ENCODE measurements at places on chromosomes 16 and 17. TPM values are rescaled to one million over a fixed set of nuclear protein-coding genes. Genes with fewer than 3 reads are reported as not detected.

GRCh38 chr17:15145621-15146020, 119.5 kb downstream of the PMP22 start:
- H3K36me3 ChIP-seq: no peaks in the 10 kb centered on the region
- no peak overlapping the region for H3K27ac ChIP-seq
- no peak overlapping the region for H3K4me3 ChIP-seq
- no peaks in the 10 kb centered on the region for H3K27me3 ChIP-seq
- no peaks in the 10 kb centered on the region for H3K4me1 ChIP-seq
- no peak for DNase-seq

DNA sequence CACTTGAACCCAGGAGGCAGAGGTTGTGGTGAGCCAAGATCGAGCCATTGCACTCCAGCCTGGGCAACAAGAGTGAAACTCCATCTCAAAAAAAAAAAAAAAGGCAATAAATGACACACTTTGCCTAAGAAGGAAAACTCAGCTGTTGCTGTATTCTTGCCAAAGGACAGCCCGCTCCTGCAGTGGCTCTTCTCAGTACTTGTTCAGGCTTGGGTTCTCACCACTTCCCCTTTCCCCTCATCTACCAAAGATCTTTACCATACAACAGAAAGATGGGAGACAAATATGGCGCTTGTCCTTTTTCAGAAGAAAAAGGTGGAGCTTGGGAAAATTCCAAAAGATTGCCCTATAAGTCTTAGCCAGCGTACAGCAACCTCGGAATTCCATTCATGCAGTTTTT, 58.5 kb downstream of the MYH13 start:
- H3K4me1 ChIP-seq: peaks cover 5% of the 10 kb centered on the region
- DNase-seq: no peak
- no peaks in the 10 kb centered on the region for H3K36me3 ChIP-seq
- no peak overlapping the region for H3K27ac ChIP-seq
- H3K27me3 ChIP-seq: no peaks in the 10 kb centered on the region
- H3K4me3 ChIP-seq: no peak overlapping the region

GRCh38 chr16:3121851-3122467, 9.6 kb downstream of the ZNF205 start:
- no peak overlapping the region for H3K4me3 ChIP-seq
- no peaks in the 10 kb centered on the region for H3K27me3 ChIP-seq
- peaks cover 30% of the 10 kb centered on the region for H3K36me3 ChIP-seq
- H3K27ac ChIP-seq: no peak overlapping the region

EVI2B gene
- total RNA-seq: 3.2 TPM

PLXDC1 gene
- total RNA-seq: 6.5 TPM

- no peaks in the 10 kb centered on the region for H3K36me3 ChIP-seq
- H3K27me3 ChIP-seq: no peaks in the 10 kb centered on the region
- H3K27ac ChIP-seq: no peak overlapping the region
- no peak for DNase-seq
- H3K4me1 ChIP-seq: no peaks in the 10 kb centered on the region
- H3K4me3 ChIP-seq: no peak overlapping the region
Observed at GRCh38 chr17:22695228-22695619, 1002.9 kb downstream of the KCNJ18 start.

TEKT1 gene
- total RNA-seq: not detected

DNA sequence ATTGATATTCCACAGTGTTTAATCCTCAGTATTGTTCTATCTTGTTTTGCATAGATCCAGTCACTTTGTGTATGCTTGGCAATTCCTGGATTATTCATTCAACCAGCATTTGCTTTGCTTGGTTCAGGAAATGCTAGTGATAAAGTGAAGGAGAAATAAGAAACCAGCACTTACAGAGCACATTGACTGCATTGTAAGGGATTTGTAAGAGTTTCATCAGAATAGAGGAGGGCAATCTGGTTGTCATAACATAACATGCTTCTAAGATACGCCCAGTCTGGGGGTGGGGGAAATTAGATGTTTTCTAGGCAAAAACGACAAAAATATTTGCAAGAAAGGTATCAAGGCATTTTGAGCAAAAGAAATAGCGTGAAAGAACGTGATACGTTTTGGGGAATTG, 40.4 kb downstream of the TNRC6A start:
- H3K36me3 ChIP-seq: peaks cover 12% of the 10 kb centered on the region
- no peak for DNase-seq
- no peak overlapping the region for H3K27ac ChIP-seq
- no peak overlapping the region for H3K4me3 ChIP-seq

PRAC1 gene
- total RNA-seq: not detected

DNA sequence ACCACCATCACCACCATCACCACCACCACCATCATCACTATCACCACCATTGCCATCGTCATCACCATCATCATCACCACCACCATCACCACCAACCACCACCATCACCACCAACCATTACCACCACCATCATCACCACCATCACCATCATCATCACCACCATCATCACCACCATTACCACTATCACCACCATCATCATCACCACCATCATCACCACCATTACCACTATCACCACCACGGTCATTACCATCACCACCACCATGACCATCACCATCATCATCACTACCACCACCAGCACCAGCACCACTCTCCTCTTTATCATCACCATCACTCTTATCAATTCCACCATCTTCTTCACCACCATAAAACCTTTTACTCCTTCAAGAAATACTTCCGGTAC, 1.1 kb upstream of the TMEM114 start:
- peaks cover 13% of the 10 kb centered on the region for H3K4me1 ChIP-seq
- H3K36me3 ChIP-seq: no peaks in the 10 kb centered on the region
- no peak overlapping the region for H3K27ac ChIP-seq
- no peak for DNase-seq

- peaks cover 11% of the 10 kb centered on the region for H3K27me3 ChIP-seq
- no peaks in the 10 kb centered on the region for H3K36me3 ChIP-seq
- no peak overlapping the region for H3K27ac ChIP-seq
- H3K4me3 ChIP-seq: no peak overlapping the region
- DNase-seq: no peak
- H3K4me1 ChIP-seq: peaks cover 8% of the 10 kb centered on the region
Observed at GRCh38 chr16:68369697-68370580, 59.1 kb downstream of the PRMT7 start.

DNA sequence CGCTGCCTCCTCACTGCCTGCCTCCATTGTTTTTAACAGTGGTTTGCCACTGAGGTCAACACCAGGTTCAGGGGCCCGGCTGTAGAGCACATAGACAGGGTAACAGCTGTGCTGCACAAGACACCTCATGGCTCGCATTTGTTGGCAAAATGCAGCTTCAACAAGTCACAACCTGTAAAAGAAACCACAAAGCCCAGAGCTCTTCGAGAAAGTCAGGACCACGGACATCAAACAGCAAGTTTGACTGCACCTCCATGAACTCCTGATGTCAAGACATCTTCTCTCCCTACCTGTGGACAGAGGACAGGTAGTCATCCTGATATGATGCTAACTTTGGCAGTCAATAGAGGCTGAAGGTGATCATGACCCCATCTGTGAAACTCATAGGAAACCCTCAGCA, 142.4 kb upstream of the SOX9 start:
- H3K27me3 ChIP-seq: no peaks in the 10 kb centered on the region
- no peak overlapping the region for H3K27ac ChIP-seq
- H3K4me3 ChIP-seq: no peak overlapping the region
- DNase-seq: no peak
- H3K36me3 ChIP-seq: no peaks in the 10 kb centered on the region
- H3K4me1 ChIP-seq: peaks cover 21% of the 10 kb centered on the region

C16orf96 gene
- total RNA-seq: 0.34 TPM

Measured in suprapubic skin (tissue), 4 donors.